ENCODE measurements at places on chromosomes 16 and 17. TPM values are rescaled to one million over a fixed set of nuclear protein-coding genes. Genes with fewer than 3 reads are reported as not detected.

Gene NTHL1
- total RNA-seq, result 11.4 TPM

Gene RSKR
- 6.1 TPM for total RNA-seq

Gene KRTAP9-3
- total RNA-seq, result not detected

DNA sequence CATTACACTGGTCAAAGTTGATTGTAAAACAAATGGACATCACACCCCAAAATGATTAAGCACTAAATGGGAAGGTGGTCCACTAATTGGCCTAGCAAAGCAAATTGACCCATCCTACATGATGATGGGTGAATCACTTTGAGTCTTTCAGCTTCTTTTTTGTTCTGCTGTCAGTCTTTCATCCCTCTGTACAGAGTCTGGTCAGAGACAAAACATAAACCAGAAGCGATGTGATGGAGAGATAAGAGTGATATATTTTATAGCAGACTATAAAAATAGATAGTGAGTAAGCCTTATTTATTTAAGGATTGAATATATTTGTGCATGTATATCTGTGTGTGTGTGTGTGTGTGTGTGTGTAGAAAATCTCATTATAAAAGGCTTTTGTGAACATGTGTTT lies 618.4 kb upstream of the SOX9 start:
- no peak for DNase-seq

GRCh38 chr17:68822719-68823289 lies 132.4 kb downstream of the ABCA8 start:
- DNase-seq, result no peak

GRCh38 chr17:56113486-56113885 lies 39.8 kb upstream of the ANKFN1 start:
- DNase-seq, result peak; percentile 22

GRCh38 chr17:79777120-79777893 lies 641 bp upstream of the CBX2 start:
- no peak for DNase-seq

Gene PGP
- 9.7 TPM for total RNA-seq

GRCh38 chr16:397135-397661 lies at the start of gene NME4:
Gene NME4, plus strand, starts transcription at chr16:397199. Its CDS starts 24 bp downstream, at chr16:397223.
- DNase-seq, result no peak

GRCh38 chr17:8185582-8186445 lies 4.2 kb downstream of the BORCS6 start:
- no peak for DNase-seq

- peak; percentile 47 for DNase-seq
Measured at GRCh38 chr17:5706577-5707210, 122.4 kb upstream of the NLRP1 start.

DNA sequence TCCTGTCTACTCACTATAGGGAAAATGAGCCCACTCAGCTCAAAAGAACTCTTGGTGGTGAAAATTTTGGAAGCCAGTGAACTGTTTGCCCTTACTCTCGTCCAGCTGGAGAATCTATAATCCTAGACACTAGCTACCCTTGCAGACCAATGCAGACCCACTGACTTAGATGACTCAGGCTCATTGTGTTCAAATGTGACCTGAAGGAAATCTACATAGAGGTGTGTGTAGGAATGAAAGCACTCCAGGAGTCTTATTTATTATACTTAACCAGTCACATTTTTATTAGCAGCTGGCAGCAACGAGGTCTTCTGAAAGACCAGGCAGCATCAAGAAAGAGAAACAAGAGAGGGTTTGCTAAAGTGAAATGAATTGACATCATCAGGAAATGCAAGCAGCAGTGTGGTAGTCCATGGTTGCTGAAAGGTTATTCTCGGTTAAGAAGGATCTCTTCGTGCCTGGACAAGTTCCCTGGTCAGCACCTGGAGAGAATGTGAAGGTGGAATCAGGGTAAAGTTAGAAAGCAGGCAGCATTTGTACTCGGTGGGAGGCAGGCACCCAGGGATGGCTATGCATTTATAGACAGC lies 1.4 kb downstream of the KRTAP29-1 start:
- DNase-seq, result peak; percentile 71

Gene SLC52A1
- total RNA-seq, result 0.55 TPM

GRCh38 chr17:78120971-78121800 lies 7.4 kb downstream of the TMC6 start:
- DNase-seq, result no peak

DNA sequence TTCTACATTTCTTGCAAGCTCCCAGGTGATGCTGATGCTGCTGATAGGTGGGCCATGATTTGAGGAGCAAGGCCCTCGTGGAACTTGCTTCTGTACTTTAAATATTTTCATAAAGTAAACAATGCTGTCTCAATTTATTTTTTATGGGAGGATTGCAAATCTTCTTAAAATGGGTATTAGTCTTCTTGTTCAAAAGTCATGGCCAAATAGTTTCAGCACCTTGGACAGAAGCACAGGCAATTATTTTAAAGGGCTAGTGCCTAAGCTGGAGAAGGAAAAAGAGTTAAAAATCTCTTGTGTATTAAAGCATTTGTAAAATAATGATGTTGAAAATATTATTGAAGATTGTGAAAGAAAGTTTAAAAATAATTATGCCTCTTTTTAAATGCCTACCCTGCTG lies 50.5 kb downstream of the GPR139 start:
- DNase-seq, result peak; percentile 9

Gene NPIPA8
- total RNA-seq, result not detected

DNA sequence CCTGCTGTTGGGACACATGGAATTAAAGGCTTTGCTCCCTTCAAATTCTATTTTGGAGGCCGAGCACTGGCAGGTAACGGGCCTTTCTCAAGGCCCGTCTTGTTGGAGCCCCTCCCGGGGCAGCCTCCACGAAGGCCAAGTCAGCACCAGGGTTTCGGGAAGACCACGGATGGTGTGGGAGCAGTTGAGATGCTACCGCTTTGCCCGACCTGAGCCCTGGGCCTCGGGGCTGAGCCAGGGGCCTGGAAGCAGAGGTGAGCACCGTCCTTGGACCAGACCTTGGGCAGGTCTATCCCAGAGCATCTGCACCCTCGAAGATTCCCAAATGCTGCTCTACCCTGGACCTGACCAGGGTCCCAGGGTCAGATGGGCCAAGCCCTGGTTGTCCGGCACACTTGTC lies 23.0 kb downstream of the C17orf100 start:
- no peak for DNase-seq

GRCh38 chr17:80968602-80969029 lies 23.0 kb upstream of the CHMP6 start:
- peak; percentile 13 for DNase-seq

Gene BCAS3
- total RNA-seq, result 39.6 TPM

Gene DHX38
- 52.4 TPM for total RNA-seq

GRCh38 chr17:50797135-50797810 lies 30.0 kb upstream of the ANKRD40CL start:
- DNase-seq, result peak; percentile 27

Gene FAM171A2
- 2.7 TPM for total RNA-seq

DNA sequence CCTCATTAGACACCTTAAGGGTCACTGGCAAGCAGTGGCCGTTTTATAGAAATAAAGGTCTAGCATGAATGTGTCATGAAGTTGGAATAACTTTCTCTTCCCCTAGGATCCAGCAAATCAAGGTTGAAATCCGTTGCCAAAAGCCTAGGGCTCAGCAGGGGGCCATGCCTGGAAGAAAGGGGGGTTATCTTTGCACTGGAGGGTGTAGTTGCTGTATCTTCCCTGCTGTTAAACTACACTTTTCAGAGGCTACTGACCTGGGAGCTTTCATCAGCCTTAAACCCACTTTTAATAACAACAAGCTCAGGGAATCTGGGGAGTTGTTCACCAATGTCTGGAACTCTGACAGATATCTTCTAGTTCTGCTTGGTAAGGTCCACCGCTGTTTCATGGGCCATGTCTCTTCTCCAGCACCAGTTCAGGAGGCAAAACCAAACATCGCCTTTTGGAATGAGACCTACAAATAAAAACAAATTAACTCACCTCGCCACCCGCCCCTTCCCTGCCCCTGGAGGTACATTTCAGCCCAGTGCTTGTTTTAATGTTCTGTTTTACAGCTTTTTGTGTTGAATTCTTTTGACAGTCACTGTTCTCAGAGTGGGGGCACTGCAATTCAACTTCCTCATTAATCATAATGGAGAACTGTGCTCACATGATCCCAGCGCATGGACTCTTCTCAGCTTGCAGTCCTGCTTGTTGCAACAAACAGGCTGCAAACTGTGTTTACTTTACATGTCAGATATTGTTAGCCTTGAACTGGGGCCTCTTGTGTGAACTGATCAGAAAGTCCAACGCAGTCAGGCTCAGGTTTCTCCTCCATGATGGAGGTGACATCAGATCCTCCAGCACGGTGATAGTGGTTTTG lies 508.7 kb downstream of the KCNJ2 start:
- peak; percentile 44 for DNase-seq

DNA sequence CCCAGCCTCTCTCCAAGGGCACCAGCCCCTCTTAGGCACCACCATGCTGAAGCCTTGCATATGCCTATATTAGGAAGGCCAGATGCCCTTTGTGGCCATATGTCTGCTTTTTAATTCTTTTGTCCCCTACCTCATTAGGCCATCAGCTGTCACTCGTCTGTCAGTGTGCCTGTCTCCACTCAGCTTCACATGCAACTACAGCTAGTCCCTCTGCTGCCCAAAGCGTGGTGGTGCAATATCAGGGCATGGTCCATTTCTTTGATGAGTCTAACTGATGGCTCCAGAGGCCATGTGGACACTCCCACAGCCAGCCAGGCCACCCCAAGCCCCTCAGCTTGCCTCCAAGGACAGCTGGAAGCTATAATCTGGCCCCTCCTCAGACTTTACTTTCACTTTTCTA lies 36.3 kb downstream of the MYO18A start:
- DNase-seq, result peak; percentile 31

- DNase-seq, result no peak
Measured at GRCh38 chr16:84080378-84080777, 36.4 kb downstream of the MBTPS1 start.

Gene CFAP52
- total RNA-seq, result 1.3 TPM

Data from renal cortical epithelial cell (primary cell).